Stimulated activated CD4-positive, alpha-beta T cell treated with anti-CD3 and anti-CD28 coated beads, Interleukin-15, amount 100 ng/mL, for 1 hour (primary cell): ENCODE measurements at places on chromosomes 2 and 18.

GRCh38 chr2:239745386-239746227 is 279.5 kb downstream of the NDUFA10 start:
- DNase-seq = no peak

DNA sequence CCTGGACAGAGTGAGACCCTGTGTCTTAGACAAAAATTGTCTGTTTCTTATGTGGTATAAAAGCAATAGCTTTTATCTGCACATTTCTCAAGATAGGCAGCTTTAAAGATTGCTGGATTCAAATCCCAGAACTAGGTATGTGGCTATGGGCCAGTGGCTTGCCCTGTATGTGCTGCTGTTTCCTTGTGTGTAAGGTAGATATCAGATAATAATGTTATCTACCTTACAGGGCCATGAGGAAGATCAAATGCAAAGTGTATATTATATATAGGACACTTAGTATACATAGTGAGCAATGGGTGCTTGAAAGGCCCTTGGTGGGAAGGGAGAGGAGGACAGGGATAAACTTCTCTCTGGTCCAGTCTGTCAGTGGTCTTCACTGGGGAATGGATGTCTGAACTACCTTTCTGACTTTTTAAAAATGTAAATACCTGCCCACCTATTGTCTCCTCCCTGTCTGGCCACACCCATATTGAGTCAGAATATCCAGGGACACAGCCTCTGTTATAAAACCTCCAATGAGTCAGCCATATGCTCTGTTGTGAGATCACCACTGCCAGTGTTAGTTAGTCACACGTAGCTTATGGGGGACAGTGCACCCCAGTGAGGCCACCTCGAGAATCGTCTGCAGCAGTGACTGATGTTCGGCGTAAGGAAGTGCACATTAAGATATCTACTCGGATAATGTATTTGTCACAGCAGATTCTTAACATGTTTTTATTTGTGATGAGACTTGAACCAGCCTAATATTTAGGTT is 383.4 kb downstream of the PTPRM start:
- no peak for DNase-seq

- no peak for DNase-seq
Measured at GRCh38 chr18:57089702-57090101, 57.2 kb upstream of the BOD1L2 start.

DNA sequence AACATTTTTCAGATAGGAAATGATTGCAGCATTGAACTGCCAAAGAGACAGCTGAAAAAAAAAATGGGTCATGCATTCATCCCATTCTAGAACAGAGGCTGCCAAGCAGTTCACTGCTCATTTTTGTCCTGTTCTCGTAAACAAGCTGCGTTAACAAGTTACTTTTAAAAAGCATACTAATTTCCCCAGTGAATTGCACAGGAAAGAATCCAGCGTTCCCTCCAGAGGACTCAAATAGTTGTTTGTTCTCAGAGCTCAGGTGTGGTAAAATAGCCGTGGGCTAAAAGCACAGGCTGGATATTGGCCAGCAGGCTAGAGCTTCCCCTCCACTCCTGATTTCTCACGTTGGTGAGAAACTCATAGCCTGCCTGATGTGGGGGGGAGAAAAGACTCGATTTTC is 76.1 kb upstream of the AQP4 start:
- DNase-seq = no peak

- no peak for DNase-seq
Measured at GRCh38 chr2:200128296-200128695, 172.9 kb downstream of the MAIP1 start.

GRCh38 chr2:176088048-176088936 is 4.2 kb upstream of the HOXD13 start:
- no peak for DNase-seq

GRCh38 chr2:118881490-118882129 is 34.2 kb upstream of the EN1 start:
- peak; percentile 50 for DNase-seq

- no peak for DNase-seq
Measured at GRCh38 chr2:170365686-170366085, 187.7 kb downstream of the MYO3B start.

- no peak for DNase-seq
Measured at GRCh38 chr2:15846626-15847025, 93.7 kb upstream of the MYCN start.

GRCh38 chr2:241637795-241638660 is 535 bp downstream of the ATG4B start:
- DNase-seq = no peak
